H1 (cell line): ENCODE measurements at places on chromosomes 1 and 21. TPM values are rescaled to one million over a fixed set of nuclear protein-coding genes. Genes with fewer than 3 reads are reported as not detected.

CLCA4 gene
- total RNA-seq = not detected in 2 replicates

CSF3R gene
- not detected in 2 replicates for total RNA-seq

TCP10L gene
- 0.71 and 0.99 TPM in 2 replicates for total RNA-seq

RPL11 gene
- 1,426 and 1,499 TPM in 2 replicates for total RNA-seq

PGBD2 gene
- 7.7 and 7.8 TPM in 2 replicates for total RNA-seq

LEFTY2 gene
- total RNA-seq = 3.2 and 4.3 TPM in 2 replicates

CD1E gene
- total RNA-seq = not detected in 2 replicates

PPIAL4G gene
- not detected in 2 replicates for total RNA-seq

PRDM16 gene
- total RNA-seq = 0.43 and 0.46 TPM in 2 replicates

LCE1A gene
- not detected in 2 replicates for total RNA-seq

TMEM82 gene
- 0.21 and 0.32 TPM in 2 replicates for total RNA-seq

RAB42 gene
- 12.5 and 13.6 TPM in 2 replicates for total RNA-seq

ZNF648 gene
- 0.20 and 0.23 TPM in 2 replicates for total RNA-seq

SCMH1 gene
- 16.6 and 16.7 TPM in 2 replicates for total RNA-seq

TUFT1 gene
- total RNA-seq = 10.1 and 10.4 TPM in 2 replicates

PLA2G2D gene
- total RNA-seq = not detected in 2 replicates

AGT gene
- not detected in 2 replicates for total RNA-seq

PDC gene
- total RNA-seq = not detected in 2 replicates

C1orf141 gene
- total RNA-seq = not detected in 2 replicates

SLC22A15 gene
- total RNA-seq = 3.3 and 3.7 TPM in 2 replicates

PDXK gene
- 112 and 116 TPM in 2 replicates for total RNA-seq

GJA9 gene
- not detected in 2 replicates for total RNA-seq

FAM151A gene
- total RNA-seq = not detected in 2 replicates

LORICRIN gene
- total RNA-seq = not detected in 2 replicates

FGR gene
- 0.22 and 0.36 TPM in 2 replicates for total RNA-seq

PLD5 gene
- 7.5 and 8.5 TPM in 2 replicates for total RNA-seq

KRTAP10-1 gene
- total RNA-seq = not detected in 2 replicates

KRTAP12-2 gene
- total RNA-seq = not detected in 2 replicates

F5 gene
- 0.04 TPM in 1 of 2 replicates, not detected in the other for total RNA-seq

SLC25A34 gene
- total RNA-seq = 0.48 and 0.50 TPM in 2 replicates

LCE2B gene
- total RNA-seq = not detected in 2 replicates

EDARADD gene
- 6.1 and 7.0 TPM in 2 replicates for total RNA-seq
